ENCODE measurements at places on chromosomes 5 and 9.

DNA sequence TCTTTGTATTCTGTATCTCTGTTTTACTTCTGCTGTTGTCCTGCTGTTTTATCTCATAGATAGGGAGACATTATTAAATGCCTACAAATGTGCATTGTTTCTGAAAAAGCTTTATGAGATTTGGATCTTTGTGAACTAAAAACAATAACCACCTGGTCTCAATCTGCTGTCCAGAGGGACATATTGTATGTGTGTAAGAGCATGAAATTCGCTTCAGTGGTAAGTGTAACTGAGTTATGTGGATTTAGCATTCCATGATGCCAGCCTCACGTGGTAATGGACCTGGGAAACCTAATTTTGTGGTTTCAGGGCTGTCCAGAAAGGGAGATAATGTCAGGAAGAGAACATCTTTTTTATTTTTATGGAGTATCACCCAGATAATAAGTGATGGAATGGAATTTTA lies 119.3 kb downstream of the GDNF start:
- no peak for DNase-seq

- DNase-seq = no peak
Observed at GRCh38 chr5:113186061-113186460, 209.5 kb downstream of the DCP2 start.

DNA sequence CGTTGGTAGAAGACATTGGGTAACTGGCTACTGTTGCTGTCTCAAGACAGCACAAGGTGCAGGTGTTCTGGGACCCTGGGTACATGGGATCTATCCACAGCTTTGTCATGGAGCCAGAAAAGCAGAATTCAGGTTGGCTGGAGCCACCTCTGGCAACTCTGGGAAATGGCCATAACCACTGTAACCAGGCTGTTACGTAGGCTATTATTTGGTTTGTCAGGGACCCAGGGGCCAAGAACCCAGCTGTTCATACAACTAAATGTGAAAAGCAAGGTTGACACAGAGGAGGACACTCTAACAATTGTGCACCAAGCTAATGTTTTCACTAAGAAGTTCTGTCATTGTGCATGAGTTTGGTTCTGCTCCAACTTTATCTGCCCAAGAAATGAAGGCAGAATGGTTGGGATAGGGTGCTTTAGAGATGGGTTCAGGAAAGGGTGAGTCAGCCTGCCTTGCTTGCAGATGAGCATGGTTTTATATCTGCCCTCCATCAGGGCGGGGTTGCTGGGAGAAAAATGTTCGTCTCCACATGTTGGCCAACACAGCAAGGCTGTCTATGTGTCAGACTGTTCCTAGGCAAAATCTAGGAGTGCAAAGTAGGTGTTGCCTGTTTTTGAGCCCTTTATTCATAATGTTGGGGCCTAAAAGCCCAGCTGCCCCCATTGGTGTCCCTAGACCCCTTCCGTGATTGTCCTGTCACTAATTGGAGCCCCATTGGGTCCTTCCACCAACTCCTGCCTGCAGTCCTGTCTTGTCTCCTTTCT lies 131.3 kb upstream of the DAP start:
- DNase-seq = peak; percentile 67

DNA sequence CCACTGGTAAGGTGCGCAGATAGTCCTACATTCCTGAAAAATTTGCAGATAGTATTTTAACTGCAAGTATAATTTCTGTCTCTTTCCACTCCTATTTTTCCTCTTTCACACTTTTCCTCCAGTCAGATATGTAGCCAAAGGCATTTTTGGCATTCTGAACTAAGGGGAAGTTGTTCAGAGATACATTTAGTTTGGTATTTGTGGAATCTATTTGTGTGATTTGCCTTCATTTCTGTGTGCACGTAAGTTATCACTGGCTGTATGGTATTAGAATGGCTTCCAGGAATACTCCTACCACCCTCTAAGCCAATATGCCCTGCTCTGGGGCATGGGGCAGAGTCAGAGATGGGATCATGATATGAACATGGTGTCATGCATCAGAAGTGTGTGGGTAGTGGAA lies 45.8 kb upstream of the GRAMD2B start:
- DNase-seq = no peak

DNA sequence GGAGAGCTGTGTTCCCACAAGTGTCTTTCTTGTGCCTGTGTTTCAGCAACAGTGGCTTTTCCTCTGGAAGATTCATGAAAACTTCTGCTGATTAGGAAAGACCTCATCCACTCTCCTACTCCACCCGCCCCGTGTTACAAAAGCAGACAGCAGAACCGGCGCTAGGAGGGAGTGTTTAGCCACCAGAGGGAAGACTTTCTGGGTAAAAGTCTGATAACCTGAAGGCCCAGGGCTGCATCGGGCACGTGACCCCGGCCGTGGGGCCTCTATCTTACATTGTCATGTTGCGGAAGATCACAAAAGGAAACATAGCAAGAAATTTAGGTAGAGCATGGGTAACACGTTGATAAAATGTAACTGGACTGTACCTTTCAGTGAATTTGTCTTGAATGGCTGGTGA lies 32.0 kb upstream of the DMRT2 start:
- peak; percentile 70 for DNase-seq

GRCh38 chr5:141338538-141339306 lies at the start of gene PCDHGA2:
Gene PCDHGA2 (plus strand): TSS chr5:141338760.
- DNase-seq = peak; percentile 34

DNA sequence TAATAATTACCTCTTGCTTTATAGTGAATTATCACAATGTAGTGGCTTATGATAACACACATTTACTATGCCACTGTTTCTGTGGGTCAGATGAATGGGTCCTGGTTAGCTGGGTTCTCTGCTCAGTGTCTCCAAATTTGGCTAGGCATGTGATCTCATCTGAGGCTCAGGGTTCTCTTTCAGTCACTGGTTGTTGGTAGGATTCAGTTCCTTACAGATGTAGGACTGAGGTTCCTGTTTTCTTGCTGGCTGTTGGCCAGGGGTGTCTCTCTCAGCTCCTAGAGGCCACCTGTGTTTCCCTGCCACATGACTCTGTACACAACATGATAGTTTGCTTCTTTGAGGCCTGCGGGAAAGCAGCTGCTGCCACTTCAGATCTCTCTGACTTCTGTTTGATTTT lies 7.1 kb downstream of the NFX1 start:
- peak; percentile 83 for DNase-seq

- no peak for DNase-seq
Observed at GRCh38 chr9:93899609-93900435, 55.3 kb downstream of the BARX1 start.

DNA sequence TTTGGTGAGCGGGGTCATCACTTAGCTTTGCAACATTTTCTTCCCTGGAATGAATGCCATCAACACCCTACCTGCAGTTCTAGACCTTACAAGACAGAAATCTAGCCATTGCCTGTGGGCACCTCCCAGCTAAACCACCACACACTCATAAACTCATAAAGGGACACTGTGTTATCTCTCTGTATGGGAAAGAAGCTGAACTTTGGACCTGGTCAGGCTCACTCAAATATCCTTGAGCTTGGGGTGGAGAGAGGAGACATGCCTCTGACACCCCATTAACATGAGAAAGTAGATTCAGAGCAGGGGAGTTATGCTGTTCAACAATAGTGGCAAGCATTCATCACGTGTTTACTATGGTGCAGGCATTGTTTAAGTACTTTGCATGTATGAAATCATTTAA lies 205.6 kb downstream of the ZNF462 start:
- no peak for DNase-seq

DNA sequence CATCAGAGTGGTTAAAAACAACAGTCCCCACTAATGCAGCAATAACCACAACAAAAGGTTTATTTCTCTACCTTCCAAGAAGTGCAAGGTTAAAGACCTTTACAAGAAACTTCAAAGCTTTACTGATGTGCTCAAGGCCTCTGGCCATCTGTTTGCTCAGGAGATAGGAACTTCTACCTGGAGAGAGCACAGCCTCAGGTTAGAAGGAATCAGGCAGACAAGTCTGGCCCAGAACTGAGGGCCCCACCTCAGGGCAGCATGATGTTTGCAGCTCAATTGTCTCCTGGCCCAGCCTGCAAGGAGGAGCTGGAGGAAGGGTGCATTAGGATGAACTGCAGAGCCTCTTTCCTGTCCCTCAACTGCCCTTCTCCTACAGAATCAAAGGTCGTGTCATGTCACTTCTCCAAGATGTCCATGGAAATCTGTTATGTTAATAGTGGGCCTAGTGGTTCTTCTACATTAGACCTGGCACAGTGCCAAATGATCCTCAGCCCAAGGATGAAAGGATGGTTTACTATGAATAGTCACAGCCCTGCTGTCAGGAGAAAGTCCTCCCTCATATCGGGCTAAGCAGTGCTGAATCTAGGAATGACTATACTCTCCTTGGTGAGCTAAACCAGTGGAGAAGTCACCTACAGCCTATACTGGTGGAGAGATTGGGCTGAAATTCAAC lies 98.9 kb upstream of the NTRK2 start:
- DNase-seq = peak; percentile 4

DNA sequence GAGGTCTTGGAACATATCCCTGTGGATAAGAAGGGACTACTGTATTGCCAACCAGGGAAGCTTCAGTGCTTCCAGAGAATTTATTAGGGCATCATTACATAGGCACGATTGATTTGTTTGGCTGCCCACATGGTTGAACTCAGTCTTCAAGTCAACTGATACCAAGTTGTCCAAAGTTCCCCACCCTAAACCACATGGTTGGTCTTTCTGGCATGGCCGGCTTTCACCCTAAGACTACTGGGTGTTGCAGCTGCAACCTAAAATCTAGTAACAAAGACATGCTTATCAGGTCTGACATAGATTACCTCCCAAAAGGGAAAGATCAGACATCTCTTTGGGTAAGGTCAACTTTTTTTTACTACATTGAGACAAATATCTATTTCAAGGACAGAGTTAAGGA lies 37.0 kb downstream of the FAF2 start:
- peak; percentile 69 for DNase-seq

GRCh38 chr5:54469622-54470021 lies 14.1 kb downstream of the HSPB3 start:
- no peak for DNase-seq

DNA sequence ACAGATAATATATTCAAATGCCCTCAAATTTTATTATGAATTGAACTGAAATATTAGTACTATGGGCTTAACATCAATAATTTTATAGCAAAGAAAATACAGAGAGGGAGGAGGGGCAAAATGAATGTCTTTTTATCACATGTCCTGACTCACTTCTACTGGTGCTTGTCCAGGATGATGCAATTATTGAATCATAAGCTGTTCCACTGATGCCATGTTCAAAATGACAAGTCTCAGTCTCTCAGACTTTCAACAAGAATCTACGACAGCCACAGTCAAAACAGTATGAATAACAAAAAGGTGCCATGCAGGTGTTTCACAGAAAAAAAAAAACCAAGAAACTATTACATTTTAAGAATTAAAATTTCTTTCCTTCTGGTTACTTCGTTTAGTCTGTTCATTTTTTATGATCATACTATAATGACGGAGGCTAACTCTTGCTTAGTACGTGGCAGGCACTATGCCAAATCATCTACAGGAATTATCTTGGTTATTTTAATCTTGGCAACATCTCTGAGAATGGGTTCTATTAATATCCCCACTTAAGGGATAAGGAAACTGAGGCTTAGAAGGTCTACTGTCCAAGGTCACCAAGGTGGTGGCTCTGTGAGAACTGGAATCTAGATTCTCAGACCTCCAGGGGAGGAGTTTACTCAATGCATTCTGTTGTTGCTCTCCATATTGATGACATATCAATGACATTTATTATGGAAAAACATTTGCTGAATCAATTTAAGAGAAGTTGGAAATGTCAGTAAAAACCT lies 61.5 kb downstream of the NR3C1 start:
- peak; percentile 19 for DNase-seq

GRCh38 chr9:101601904-101602765 lies 7.4 kb upstream of the PPP3R2 start:
- peak; percentile 89 for DNase-seq

GRCh38 chr5:143685246-143685815 lies 126.6 kb upstream of the HMHB1 start:
- DNase-seq = no peak

GRCh38 chr9:18910916-18911315 lies 122.1 kb downstream of the SAXO1 start:
- no peak for DNase-seq

- DNase-seq = no peak
Observed at GRCh38 chr5:50463047-50463446, 22.0 kb upstream of the EMB start.

GRCh38 chr9:127452691-127453090 lies 1.4 kb downstream of the LRSAM1 start:
- DNase-seq = peak; percentile 69

DNA sequence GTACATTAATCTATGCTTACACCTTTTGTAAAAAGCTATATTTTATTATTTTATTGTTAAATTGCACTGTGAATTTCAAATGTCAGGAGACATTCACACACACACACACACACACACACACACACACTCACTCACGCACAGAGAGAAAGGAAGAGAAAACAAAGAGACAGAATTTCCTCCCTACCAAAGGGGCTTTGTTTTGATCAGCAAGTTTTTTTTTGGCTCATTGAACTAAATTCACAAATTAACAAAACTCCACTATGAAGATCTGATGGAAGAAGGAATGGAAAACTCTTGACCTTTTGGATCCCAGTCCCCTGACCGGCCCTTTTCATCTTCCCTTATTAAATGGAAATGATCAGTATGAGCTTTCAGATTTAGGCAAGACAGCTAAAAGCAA lies 161.2 kb downstream of the PDE4D start:
- DNase-seq = no peak

DNA sequence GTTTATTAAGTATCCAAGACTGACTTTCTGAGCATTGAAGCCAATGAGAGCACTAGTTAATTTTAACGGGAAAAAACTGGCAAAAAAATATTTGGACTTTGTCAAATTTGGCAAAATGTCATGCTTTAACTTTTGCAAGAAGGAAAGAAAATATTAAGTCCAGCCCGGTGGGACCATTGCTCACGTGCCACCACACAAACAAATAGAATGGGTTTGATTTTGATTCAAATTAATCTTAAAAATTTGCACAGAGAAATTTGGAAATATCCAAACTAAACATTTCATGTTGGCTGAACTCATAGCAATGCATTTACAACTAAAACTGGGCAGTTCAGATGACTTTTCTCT lies 302.2 kb downstream of the EBF1 start:
- no peak for DNase-seq

Data from hematopoietic multipotent progenitor cell treated with erythropoietin and hydrocortisone succinate and interleukin-3 and kit ligand, for 6 days (in vitro differentiated cells).